Ovary (tissue), 10 donors: ENCODE measurements at places on chromosomes 6 and 20. TPM values are rescaled to one million over a fixed set of nuclear protein-coding genes. Genes with fewer than 3 reads are reported as not detected.

The BTNL2 gene
- not detected for polyA plus RNA-seq

The CRISP2 gene
- not detected for polyA plus RNA-seq

The SYCP2L gene
- 0.41 TPM for polyA plus RNA-seq

The SLA2 gene
- polyA plus RNA-seq, result 1.1 TPM

The TSPO2 gene
- polyA plus RNA-seq, result not detected

The LAMA2 gene
- polyA plus RNA-seq, result 48.3 TPM

The TMEM244 gene
- not detected for polyA plus RNA-seq

The BHLHE23 gene
- not detected for polyA plus RNA-seq

The RIPPLY2 gene
- polyA plus RNA-seq, result 0.40 TPM

The PXDC1 gene
- polyA plus RNA-seq, result 23.1 TPM

The SLC16A10 gene
- polyA plus RNA-seq, result 0.80 TPM

The FOXC1 gene
- polyA plus RNA-seq, result 6.5 TPM

The RFX6 gene
- polyA plus RNA-seq, result not detected

The EYA2 gene
- polyA plus RNA-seq, result 0.54 TPM

The FAM83B gene
- not detected for polyA plus RNA-seq

The SLC32A1 gene
- not detected for polyA plus RNA-seq

The ZBTB46 gene
- polyA plus RNA-seq, result 4.1 TPM

The DNAAF9 gene
- polyA plus RNA-seq, result 10.3 TPM

The COL11A2 gene
- polyA plus RNA-seq, result 0.52 TPM

The SLC17A1 gene
- 0.06 TPM for polyA plus RNA-seq
